Upper lobe of left lung (tissue), 6 donors: ENCODE measurements at places on chromosomes 7 and 10.

- DNase-seq = no peak
Observed at GRCh38 chr7:155283565-155284194, 14.0 kb upstream of the INSIG1 start.

- peak; percentile 57 for DNase-seq
Observed at GRCh38 chr7:31052841-31053601, 913 bp downstream of the ADCYAP1R1 start.

DNA sequence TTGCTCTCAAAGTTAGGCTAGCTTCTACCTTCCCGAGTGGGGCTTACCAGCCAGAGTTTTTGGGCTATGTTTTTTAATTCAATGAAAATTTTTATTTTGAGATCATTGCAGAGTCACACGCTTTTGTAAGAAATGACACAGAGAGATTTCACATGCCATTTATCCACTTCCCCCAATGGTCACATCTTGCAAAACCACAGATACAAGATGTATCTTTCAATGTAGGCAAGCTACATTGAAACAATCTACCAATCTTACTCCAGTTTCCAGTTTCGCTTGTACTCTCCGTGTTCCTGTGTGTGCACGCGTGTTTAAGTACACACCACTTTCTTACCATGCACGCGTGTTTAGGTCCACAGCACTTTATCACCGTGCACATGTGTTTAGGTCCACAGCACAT is 89.4 kb upstream of the LEP start:
- DNase-seq = no peak

- no peak for DNase-seq
Observed at GRCh38 chr10:31187182-31187581, 131.8 kb upstream of the ZEB1 start.

DNA sequence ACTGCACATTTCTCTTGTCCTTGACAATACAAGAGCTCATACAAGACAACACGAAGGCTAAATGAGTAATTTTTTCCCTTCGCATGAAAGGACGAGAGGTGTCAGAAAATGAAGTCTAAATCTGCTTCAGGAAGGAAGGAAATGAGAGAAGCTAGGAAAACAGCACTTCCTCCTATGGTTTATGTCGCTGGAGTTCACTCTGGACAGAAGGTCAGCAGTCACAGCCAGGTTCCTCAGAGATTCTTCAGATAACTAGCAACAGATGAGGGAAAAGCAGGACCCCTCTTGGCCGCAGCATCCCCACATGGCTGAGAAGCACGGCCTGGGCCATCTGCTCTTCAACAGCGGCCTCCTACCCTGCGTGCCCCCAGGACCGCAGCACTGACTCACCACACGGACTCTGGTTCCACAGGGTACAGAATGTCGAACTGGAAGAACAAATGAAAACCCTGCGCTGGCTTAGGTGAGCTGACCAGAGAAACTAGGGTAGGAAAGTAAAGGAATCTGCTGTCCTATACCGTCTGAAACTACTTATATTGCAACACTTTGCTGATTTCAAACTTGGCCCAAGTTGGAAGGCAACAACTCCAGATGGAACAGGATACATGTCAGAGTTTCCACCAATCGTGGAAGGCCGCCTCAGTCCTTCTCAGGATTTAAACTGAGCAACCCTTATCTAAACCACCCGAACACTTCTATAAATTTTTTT is 26.3 kb downstream of the DNMBP start:
- DNase-seq = no peak

DNA sequence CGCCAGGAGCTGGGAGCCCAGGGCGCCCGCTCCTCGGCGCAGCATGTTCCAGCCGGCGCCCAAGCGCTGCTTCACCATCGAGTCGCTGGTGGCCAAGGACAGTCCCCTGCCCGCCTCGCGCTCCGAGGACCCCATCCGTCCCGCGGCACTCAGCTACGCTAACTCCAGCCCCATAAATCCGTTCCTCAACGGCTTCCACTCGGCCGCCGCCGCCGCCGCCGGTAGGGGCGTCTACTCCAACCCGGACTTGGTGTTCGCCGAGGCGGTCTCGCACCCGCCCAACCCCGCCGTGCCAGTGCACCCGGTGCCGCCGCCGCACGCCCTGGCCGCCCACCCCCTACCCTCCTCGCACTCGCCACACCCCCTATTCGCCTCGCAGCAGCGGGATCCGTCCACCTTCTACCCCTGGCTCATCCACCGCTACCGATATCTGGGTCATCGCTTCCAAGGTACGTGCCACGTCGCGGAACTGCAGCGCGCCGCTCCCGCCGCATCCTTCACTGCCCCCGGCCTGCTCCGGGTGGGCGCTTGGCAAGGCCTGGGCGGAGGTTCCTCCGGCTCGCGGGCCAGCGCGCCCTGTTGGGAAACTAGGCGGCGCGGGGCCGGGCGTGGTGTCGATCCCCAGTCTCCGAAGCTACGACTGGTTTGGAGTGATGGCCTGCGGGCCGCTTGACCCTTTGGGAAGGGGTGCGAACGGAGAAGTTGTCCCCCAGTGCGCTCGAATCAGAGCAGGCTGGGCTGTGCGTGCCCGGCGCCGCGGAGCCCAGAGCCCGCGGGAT is 868 bp downstream of the EMX2 start:
- no peak for DNase-seq

DNA sequence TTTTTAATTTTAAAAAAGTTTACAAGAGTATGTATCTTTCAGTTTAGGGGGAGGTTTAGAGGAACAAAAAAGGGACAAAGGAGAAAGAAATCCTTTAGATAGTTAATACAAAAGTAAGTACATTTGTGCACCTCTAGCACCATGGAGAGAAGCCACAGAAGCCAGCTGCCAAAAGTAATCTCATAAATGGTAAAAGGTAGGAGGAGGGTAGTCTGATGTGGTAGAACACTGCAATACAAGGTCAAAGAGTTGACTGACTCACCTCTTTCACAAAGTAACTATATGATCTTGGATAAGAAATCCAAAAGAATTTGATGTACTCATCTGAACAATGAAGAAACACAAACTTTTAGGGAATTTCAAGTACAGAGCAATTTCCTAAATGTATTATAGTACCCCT is 68.1 kb downstream of the CNOT4 start:
- no peak for DNase-seq

DNA sequence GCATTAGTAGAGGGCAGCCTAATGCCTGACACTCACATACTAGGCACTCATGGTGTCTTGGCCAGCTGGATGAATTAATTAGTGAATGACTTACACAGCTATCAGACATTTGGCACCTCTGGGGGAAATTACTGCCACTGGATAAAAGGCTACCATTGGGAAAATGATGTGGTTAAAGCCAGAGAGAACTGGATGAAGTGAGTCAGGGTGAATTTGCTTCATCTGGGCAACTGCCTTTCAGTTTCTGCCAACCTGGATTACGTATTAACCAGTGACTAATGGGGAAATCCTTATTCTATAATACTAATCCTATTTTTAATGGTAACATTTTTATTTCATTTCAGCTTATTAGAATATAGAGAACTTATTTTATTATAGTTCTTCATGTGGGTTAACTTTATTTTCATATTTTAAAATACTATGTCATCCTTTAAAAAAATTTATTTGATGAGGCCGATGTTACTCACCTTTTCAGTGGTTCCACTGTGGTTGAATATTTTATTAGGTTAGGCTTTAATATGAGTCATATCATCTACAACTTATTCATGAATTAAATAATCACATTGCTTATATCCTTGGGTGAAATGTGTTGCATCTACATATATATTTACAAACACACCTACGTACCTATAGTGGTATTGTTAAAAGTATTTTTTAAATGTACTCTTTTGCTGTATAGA is 85.6 kb upstream of the CAPZA2 start:
- no peak for DNase-seq

- DNase-seq = no peak
Observed at GRCh38 chr10:129491123-129491734, 24.2 kb downstream of the MGMT start.

GRCh38 chr7:122454776-122455507 is 150.4 kb upstream of the FEZF1 start:
- DNase-seq = no peak

GRCh38 chr7:43954524-43955228 is 28.4 kb downstream of the UBE2D4 start:
- DNase-seq = no peak

- no peak for DNase-seq
Observed at GRCh38 chr7:94423863-94424735, 29.4 kb downstream of the COL1A2 start.

- DNase-seq = no peak
Observed at GRCh38 chr7:48245751-48246472, 74.7 kb downstream of the ABCA13 start.

DNA sequence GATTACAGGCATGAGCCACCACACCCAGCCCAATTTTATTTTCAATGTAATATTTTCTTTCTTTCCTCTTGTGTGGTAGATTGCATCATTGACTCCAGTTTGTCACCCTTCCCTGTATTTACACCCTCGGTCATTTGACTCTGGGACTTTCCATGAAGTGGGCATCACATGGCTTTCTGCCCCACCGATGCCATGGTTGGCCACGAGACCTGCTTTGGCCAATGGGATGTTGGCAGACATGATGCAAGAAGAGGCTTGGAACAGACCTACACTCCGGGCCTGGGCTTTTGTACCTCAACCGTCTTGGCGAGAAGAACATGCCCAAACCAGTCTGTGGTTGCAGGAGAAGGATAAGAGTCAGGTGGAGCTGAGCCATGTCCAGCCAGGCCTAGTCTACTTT is 38.8 kb upstream of the CACUL1 start:
- no peak for DNase-seq
